Naive thymus-derived CD4-positive, alpha-beta T cell (primary cell): ENCODE measurements at places on chromosomes 6 and 20.
A peak's percentile ranks its signal among the peaks of the same experiment; 100 is the strongest.

- H3K36me3 ChIP-seq: no peaks in the 10 kb centered on the region
- H3K4me1 ChIP-seq: no peaks in the 10 kb centered on the region
- no peak for DNase-seq
- H3K27ac ChIP-seq: no peak overlapping the region
- no peaks in the 10 kb centered on the region for H3K27me3 ChIP-seq
These were observed 31.1 kb downstream of the LAMA4 start for GRCh38 chr6:112223070-112223861.

GRCh38 chr6:121639021-121639420 lies 203.6 kb downstream of the GJA1 start:
- H3K4me1 ChIP-seq: no peaks in the 10 kb centered on the region
- no peak for DNase-seq
- no peaks in the 10 kb centered on the region for H3K27me3 ChIP-seq
- no peak overlapping the region for H3K4me3 ChIP-seq

DNA sequence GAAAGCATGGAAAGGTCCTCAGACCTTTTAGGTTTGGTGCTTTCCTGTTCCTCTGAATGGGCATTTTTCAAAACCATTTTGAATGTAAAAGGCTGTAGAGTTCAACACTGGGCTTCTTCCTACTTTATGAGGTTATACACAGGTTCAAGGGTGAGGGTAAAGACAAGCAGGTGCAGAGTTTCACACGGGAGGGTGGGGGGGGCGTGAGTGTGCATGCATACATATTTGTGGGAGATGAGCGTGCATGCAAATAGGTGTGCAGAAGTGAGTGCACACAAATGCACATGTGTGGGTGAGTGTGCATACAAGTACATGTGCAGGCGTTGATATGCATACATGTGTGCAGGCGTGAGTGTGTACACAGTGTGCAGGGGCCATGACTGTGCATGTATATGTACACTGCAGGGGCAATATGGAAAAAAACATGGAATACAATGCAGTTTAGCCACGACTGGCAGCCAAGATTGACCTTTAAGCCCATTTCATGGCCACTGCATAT lies 183.1 kb downstream of the GMPR start:
- no peak for DNase-seq
- H3K27me3 ChIP-seq: no peaks in the 10 kb centered on the region
- H3K36me3 ChIP-seq: no peaks in the 10 kb centered on the region
- peak overlapping the region; percentile 70 for H3K27ac ChIP-seq
- H3K4me3 ChIP-seq: peak overlapping the region; percentile 31

GRCh38 chr20:1280195-1281102 lies 14.4 kb downstream of the SNPH start:
- H3K27me3 ChIP-seq: no peaks in the 10 kb centered on the region
- DNase-seq: no peak
- H3K4me3 ChIP-seq: no peak overlapping the region
- H3K27ac ChIP-seq: peak overlapping the region; percentile 53
- no peaks in the 10 kb centered on the region for H3K36me3 ChIP-seq
- H3K4me1 ChIP-seq: peaks cover 47% of the 10 kb centered on the region

- no peak overlapping the region for H3K4me3 ChIP-seq
- no peak for DNase-seq
- H3K36me3 ChIP-seq: no peaks in the 10 kb centered on the region
These were observed 122.2 kb upstream of the TFAP2D start for GRCh38 chr6:50591135-50591534.

DNA sequence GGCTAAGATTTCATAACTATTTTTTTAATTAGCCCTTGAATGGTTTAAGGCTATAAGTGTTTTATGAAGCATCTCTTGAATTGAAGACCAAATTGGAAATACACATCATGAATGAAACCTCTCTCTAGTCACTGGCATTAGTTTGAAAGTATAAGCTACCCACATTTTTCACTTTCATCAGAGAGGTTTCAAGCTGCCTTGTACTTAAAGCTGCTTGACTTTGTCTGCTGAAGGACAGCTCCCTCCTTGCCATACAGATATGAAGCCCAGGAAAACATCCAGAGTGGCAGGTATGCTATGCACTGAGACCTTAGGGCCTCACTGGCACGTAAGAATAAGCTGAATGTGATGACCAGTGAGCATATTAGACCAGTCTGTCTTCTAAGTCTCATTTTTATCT lies 62.7 kb downstream of the ELOVL2 start:
- no peaks in the 10 kb centered on the region for H3K36me3 ChIP-seq
- no peak overlapping the region for H3K4me3 ChIP-seq
- DNase-seq: no peak
- no peak overlapping the region for H3K27ac ChIP-seq

- no peak overlapping the region for H3K4me3 ChIP-seq
- DNase-seq: no peak
- H3K27ac ChIP-seq: no peak overlapping the region
- peaks cover 15% of the 10 kb centered on the region for H3K36me3 ChIP-seq
These were observed 67.1 kb downstream of the NOL4L start for GRCh38 chr20:32517914-32518592.
